Activated T-helper 2 cell treated with anti-CD3 and anti-CD28 coated beads, Interferon-gamma antibody, Interleukin-2, Interleukin-4, amounts not matched to agents 10 μg/mL and 5 μg/mL and 100 μg/mL, durations not matched to agents 14 hours and 24 hours and 36 hours (primary cell): ENCODE measurements at places on chromosomes 16 and 17.

DNA sequence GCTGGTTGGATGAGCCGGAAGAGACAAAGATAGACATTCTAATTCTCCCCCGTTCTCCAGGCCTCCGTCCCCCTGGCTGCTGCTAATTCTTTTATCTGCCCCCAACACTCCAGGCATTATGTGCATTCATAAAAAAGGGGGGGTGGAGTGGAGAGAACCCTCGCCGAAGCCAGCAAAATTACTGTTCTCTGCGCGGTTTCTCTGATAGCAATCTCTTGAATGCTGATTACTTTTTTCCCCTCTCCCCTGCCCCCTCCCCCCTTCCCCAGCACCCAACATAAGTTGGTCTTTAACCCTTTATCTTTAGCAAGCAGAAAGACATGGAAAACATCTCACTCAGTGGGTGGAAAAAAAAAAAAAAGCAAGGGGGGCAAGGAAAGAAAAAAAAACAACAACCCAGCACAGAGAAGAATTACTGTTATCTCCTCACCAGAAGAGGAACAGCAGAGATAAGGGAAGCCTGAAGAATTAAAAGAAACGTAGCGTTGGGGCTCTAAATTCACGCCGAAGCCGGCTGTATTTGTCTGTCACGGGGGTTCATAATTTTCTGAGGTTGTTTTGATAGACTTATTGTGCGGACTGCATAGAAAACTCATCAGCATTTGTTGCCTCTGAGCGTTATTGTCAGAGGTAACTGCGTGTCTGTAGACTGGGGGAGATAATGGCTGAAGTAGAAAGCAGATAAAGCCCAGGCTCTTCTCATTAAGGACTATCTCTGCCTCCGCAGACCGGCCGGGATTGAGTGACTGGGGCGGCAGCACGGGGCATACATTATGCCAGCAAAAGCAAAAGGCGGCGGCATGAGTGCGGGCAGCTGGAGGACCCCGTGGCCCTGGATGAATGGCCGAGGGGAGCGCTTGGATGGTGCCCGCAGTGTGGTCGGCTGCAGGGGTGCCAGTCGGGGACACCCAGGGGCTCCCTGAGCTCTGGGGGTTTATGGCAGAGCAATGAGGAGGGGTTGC, 126.9 kb downstream of the MRM1 start:
- DNase-seq = peak; percentile 45

GRCh38 chr17:63445954-63446752, at the start of gene CYB561:
TSS of gene CYB561 (minus strand) at chr17:63446306. CDS start at chr17:63437547, 8,759 bp downstream.
- peak; percentile 56 for DNase-seq

DNA sequence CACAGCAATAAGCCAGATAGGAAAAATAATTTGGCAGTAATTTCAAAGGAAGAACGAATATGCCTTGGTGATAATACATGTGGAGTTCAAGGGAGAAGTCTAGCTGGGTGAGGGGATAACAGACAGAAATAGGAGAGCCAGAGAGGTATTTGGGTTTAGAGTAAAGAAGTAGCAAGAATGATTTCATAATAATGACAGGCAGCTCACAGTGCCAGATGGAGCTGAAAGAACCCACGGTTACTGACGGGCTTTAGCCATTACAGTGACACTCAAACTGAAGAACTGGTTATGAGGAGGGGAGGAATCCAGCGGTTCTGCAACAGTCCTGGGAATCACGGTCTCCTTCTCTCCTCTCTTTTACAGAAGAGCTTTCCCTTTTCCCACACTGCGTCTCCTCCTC, 2.2 kb downstream of the OR4D1 start:
- DNase-seq = no peak

DNA sequence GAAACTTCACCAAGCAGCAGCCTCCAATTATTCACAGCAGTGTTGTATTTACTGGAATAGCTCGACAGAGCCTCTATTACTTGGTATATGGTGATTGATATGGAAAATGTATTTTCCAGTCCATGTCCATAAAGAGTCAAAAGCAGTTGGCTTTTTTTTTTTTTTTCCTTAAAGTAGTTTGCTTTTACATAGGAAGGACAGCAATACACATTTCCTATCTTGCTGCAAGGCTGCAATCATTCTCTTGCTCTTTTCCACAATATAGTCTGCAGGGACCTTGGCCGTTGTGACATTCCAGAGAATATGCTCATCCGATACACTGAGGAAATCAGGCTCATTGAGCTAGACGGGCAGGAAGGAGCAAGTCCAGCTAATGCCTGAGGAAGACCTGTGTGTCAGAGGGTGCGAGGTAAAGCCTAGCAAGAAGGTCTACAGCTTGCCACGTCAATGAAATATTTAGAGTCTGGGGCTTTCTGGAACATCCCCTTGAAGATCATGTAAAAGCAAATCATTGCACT, 131.1 kb downstream of the ENGASE start:
- DNase-seq = no peak

DNA sequence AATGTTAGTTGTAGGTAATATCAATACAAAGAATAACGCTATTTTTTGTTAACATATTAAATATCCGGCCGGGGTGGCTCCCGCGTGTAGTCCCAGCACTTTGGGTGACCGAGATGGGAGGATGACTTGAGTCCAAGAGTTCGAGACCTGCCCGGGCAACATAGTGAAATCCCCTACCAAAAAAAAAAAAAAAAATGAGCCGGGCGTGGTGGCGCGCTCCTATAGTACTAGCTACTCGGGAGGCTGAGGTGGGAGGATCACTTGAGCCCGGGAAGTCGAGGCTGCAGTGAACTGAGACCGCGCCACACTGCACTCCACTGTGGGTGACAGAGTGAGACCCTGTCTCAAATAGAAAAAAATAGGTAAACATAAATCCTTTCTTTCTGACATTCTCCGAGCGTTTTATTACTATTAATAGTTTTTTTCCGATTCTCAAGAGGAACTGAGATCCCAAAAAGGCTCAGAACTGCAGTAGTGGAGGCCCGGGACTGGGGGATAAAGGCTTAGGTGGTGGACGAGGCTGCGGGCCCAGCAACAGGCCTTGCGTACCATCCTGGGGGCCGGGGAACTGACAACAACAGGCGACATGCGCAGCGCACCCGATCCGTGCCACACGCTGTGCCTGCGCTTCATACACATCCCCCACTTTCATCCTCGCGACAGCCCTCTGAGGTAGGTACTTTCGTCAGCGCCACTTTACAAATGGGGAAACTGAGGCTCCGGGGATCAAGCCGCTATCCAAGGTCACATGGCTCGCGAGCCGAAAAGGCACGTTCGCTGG, 919 bp downstream of the N4BP1 start:
- DNase-seq = no peak

- DNase-seq = no peak
Measured at GRCh38 chr17:31397256-31397939, 5.9 kb downstream of the RAB11FIP4 start.

DNA sequence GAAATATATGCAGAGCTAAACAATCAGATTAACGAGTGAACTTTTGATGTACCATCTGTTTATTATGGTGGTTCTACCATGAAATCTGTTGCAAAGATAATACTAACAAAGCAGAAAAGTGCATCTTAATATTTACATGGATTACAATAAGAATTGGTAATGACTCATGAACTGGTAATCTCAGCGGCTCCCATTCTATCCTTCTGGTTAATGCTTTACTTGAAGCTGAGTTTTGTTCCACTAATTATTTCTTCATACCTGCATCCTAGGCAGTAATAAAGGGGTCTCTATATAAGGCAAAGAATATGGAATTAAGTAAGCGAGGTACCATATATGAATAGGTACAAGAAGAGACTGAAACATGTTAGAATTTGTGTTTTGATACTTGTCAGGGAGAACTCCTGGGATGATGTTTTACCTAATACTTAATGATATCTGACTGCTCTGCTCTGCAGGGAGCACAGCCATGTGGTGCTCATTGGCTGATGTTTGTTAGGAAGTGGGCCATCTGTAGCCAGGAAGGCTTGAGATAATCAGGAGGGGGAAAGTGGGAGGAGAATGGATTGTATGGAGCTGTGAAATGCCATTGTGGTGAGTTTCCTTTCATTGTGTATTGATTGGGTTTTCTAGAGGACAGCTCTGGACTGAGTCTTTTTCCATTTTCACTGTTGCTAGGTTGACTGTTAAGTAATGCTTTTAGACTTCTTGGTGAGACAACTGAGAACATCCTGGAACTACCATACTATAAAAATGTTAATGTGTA, 52.6 kb downstream of the MAP2K6 start:
- no peak for DNase-seq

- DNase-seq = no peak
Measured at GRCh38 chr16:87345726-87346424, 28.7 kb upstream of the C16orf95 start.

DNA sequence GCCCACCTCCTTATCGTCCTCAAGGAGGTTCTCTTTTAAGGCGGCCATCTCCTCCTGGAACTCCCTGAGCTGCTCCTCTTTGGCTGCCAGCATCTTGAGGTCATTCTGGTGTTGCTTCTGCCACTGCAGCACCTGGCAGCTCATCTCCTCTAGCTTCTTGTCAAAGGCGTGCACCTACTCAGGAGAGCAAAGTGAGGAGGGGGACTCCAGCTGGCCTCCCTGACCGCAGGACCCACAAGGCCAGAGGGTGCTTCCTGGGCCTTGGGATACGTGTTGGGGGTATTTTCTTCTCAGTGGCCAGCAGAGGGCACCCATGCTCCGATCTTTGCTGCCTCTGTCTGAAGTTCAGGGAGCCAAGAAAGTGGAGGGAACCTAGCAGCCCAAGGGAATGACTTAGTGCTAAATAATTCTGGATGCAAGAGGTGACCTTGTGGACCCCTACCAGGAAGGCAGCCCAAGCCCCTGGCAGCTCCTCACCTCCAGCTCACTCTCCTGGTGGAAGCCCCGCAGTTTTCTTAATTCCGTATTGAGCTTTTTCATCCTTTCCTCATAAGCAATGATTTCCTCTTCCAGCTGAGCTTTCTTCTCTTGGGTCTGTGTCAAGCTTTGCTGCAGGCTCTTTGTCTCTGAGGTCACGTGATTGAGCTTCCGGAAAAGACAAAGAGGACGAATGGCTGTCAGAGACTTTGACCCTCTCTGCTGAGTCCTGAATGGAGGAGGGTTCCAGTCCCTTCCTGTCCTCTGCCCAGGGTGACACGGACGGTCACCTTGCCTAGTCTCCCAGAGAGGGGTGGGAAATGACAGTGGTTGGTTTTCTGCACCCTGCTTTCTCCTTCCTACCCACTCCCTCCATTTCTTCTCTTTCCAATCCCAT, 31.4 kb downstream of the DHX38 start:
- DNase-seq = peak; percentile 28

- no peak for DNase-seq
Measured at GRCh38 chr17:10516638-10517037, 1.7 kb downstream of the MYH1 start.

- no peak for DNase-seq
Measured at GRCh38 chr17:3482852-3483251, 7.1 kb downstream of the ASPA start.

GRCh38 chr16:66127459-66128370, 238.8 kb upstream of the CDH5 start:
- DNase-seq = no peak

DNA sequence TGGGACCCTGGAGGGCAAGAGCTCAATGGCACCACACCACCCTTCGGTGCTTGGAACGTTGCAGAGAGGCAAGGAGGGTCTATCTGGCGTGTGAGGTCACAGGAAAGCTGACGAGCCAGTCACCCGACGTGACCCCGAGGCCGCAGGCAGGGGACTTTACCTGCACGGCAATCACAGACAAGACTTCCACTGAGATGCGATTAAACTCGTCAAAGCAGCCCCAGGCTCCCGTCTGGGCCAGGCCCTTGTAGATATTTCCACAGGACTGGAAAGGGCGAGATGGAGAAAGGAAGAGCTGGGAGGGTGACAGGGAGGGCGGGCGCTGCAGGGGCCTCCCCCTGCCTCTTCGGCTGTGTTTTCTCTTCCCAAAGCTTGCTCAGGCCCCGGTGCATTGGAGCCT, 78.3 kb downstream of the DNAH17 start:
- no peak for DNase-seq

DNA sequence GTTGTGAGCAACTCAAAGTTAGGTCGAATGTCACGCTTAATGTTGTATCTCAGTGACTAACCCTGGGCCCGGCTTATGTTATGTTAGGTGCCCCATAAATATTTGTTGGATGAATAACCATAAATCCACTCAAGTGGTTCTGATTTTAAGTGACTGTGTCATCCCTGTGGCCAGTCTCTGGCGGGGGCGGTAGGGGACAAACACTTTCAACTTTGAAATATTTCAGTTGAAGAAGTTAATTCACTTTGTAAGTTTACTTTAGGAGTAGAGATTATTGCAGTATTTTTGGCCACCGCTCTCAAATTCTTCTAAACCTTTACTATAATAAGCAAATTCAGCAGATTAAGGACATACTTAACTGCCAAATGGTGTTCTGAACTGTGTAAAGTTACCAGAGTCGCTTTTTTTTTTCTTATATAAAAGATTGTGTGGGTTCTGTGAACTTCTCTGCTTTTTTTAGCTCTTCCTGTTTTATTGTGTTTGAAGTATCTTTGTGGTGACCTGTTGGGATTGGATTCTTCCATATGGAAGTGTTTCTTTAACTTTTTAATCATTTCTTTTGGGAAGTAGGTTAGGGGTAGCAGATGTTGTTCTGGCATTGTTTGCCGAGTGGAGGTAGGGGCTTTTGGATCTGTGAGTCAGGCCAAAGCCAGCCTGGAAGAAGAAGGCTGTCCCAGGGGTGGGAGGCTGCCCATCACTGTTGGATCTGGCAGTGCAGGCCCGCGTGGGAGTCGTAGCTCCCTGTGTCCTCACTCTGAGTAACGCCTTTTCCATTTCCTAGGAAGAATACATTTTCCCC, 61.4 kb upstream of the TBX2 start:
- DNase-seq = no peak

GRCh38 chr17:39591958-39592954, 15.5 kb downstream of the NEUROD2 start:
- no peak for DNase-seq

GRCh38 chr17:71503710-71504465, 616.9 kb upstream of the SOX9 start:
- no peak for DNase-seq

DNA sequence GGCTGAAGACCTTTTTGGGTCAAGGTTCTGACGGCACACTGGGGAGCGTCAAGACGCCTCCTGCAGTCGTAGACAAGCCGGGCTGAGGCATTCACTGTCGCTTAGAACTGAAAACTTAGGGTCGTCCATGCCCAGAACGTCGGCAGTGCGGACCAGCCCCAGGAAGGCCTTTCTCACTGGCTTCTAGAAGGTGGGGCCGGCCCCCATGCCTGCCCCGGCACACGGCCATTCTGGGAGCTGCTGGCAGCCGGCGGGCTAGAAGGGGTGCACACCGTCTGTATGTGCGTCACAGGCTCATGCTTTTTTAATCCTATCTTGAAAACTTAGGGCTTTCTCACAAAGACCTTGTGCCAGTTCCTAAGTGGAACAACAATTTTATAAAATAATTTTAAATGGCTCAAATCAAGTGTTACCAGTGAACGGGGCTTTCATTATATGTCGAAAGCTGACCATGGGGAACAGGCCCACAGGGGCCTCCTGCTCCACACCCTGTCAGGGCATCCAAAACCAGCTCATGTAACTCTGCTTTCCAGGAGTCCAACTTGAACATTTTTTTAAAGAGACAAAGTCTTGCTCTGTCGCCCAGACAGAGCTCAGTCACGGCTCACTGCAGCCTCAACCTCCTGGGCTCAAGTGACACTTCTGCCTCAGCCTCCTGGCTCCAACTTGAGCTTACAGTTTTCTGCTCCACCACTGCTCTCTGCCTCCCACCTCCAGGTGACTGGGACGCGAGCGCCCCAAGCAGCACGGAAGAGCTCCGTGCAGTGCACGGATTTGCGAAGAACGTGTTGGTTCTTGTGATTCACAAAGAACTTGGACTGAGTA, 111.2 kb downstream of the ANKRD11 start:
- DNase-seq = no peak
